ENCODE measurements at places on chromosomes 2 and 18. TPM values are rescaled to one million over a fixed set of nuclear protein-coding genes. Genes with fewer than 3 reads are reported as not detected.

GRCh38 chr2:237520290-237520689 is 33.2 kb downstream of the MLPH start:
- DNase-seq: no peak

DNA sequence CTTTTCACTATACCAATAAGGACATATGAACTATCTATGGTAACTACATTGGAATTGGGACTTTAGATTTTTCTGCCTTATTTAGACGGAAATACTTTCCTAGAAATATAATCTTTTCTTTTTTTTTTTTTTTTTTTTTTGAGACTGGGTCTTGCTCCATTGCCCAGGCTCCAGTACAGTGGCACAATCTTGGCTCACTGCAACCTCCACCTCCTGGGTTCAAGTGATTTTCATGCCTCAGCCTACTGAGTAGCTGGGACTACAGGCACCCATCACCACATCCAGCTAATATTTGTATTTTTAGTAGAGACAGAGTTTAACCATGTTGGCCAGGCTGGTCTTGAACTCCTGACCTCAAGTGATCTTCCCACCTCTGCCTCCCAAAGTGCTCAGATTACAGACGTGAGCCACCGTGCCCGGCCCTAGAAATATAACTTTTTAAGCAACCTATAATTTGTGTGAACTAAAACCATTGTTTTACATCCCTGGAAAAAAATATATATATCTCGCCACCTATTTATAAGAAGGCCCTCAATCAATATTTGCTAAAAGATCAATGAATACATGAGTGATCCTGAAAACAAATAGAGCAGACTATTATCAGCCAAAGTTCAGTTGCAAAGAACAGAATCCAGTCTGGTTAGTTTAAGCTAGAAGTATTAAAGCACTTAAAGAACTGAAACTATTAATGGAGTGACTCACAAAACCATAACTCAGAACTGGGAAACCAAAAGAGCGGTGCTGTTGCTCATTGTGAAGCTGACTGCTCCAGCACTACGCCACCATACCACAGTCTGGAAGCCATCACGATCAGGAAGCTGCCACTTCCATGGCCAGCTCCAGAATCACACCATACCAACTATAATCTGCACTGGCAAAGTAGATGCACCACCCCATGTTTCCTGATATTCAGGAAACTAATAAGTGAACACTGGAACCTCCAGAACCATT is 8.4 kb upstream of the HNRNPLL start:
- DNase-seq: no peak

- DNase-seq: no peak
Measured at GRCh38 chr2:30888852-30889409, 81.7 kb upstream of the CAPN13 start.

GRCh38 chr2:236159778-236160170 is 8.4 kb downstream of the GBX2 start:
- DNase-seq: no peak

DNA sequence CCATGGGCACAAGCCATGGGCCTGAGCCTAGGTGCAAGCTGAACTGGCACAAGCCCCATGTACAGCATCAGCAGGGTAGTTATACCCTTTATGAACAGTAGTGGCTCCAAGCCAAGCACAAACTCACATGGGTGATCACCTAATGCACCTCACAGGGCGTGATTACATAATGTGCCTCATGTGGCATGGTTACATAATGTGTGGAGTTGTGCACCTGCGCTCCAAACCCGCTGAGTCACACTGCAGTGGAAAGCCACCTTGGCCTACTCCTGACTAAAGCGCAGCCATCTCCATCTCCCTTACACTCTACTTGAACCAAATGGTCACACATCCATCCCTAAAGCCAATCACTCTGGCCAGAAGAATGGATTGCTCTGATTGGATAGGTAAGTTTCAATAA is 279.7 kb downstream of the MBD2 start:
- DNase-seq: no peak

GRCh38 chr2:192535956-192536921 is 341.5 kb upstream of the TMEFF2 start:
- no peak for DNase-seq

CXCR2 gene
- not detected for total RNA-seq

TBR1 gene
- not detected for total RNA-seq

Data from Caki2 (cell line).